Cerebellar nuclear complex (tissue), 1 donor: ENCODE measurements at places on chromosomes 5 and 9.

DNA sequence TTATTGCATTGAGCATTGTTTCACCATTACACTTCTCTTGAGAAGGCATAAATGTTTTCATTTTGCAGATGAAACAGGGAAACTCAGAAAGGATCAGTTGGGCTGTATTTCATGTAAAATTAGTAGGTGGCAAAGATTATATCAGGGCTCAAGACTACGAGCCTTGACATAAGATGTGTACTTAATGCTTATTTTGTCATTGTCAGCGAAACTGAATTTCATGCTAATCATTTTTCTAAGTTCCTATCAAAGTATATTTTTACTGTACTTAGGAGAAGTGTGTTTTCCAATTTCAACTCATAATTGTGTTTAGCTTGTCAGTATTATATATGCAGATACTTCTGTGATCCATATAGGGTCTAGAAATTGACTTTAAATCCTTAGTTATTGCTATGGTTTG is 123.8 kb downstream of the FBXL7 start:
- no peak for DNase-seq

- no peak for DNase-seq
These were observed 138.1 kb downstream of the TMEM167A start for GRCh38 chr5:82938901-82939725.

DNA sequence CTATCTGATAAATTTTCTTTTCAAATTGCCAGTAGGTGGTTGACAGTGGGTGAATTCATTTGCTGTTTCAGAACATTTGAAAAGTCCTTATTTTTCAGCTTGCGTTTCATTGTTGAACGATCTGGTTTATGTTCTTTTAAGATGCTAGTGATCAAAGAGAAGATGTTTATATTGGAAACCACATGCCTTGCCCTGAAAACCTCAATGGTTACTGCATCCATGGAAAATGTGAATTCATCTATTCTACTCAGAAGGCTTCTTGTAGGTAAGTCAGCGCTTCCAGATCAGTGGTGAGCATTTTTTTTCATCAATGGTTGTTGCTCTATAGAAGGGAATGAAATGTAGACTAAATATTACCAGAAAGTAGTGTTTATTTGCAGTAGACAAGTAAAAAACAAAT is 16.6 kb upstream of the CAVIN4 start:
- no peak for DNase-seq

DNA sequence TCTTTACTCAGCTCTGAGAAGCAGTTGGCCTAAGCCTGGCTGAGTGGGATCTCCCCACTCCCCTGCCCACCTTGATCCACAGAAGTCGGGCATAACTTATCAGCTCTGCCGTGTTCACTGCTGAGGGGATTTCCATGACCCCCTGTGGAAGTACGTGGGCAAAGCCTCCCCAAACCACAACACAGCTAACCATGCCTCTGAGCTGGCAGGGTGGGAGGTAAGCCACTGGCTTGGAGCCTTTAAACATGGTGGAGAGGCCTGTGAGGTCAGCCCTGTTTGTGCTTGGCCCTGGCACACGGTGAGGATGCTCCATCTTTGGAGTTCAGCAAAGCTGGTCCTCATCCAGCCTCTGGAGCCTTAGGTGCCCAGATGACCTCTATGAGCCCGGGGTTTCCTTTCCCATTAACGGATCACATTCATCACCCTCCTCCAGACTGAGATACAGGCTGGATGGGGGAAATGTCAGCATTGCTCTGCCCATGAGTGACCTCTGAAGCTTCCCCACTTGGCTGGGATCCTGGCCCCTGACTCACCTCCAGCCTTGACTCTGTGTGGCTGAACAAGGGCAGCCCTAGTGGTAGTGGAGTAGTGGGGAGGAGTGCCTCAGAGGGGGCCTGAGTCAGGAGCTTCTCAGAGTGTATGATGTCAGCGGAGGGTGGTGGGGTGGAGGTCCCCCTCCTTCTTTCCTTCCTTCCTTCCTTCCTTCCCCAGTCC is 6.2 kb downstream of the PDLIM4 start:
- no peak for DNase-seq

DNA sequence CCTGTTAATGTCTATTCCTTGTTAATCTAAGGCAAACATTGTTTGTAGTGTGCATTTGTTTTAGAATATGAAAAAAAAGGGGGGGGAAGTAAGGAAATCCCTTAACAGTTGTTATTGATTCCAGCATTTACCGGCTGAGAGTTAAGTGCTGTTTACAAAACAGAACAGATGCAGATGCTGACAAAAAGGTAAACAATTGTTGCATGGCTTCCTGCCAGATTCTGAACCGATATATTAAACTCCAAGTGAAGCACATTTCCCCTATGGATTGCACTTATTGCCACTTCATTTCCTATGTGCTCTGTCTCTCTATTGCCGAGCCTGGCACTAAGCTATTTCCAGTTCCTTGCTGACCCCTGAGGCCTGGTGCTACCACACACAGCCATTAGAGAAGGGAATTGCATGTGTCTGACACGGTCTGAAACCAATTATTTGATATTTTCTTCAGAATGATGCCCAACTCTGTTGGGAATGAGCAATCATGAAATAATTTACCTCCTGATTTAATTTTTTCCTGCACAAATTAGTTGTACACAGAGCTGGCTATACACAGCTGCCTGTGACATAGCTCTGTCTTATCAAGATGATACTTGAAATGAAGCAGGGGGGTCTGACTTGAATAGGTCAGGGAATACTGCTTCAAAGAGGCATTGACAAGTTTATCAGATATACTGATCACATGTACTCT is 109.8 kb downstream of the KIAA0825 start:
- DNase-seq, result no peak

GRCh38 chr9:91567642-91568274 is 144.1 kb upstream of the NFIL3 start:
- no peak for DNase-seq

GRCh38 chr5:142095651-142096330 is 12.8 kb upstream of the NDFIP1 start:
- no peak for DNase-seq

GRCh38 chr9:133994353-133995011 is 2.4 kb upstream of the VAV2 start:
- DNase-seq, result no peak

DNA sequence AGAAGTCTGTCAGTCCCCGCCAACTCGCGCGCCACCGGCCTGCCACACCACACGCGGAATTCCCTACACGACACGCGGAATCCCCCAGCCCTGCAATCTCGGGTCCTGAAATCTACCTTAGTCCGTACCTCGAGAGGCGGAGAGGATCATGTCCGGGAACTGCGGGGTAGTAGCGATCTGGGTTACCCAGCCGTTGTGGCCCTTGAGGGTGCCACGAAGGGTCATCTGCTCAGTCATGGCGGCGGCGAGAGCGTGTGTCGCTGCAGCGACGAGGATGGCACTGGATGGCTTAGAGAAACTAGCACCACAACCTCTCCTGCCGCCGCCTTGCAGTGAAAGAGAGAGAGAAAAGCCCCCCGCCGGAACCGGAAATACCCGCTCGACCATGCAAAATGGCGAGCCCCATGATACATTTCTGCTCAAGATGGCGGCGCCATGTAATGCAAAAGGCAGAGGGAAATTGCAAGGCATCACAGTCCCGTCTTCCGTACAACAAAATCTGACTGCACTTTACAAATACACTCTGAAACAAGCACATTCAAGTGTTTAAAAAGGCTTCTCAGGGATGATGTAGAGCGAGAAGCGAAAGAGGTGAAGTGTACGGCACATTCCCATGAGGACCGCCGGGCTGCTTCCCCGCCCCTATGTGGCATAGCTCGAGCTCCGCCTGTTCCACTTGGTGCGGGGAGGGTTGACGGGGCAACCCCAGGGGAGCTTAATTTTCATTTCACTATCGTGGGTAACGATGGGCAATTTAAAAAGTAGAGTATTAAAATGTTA is at the start of gene RACK1:
TSS of gene RACK1 (minus strand) at position 343 of the 780 bp plus-strand sequence. CDS start at position 237, 106 bp downstream.
- no peak for DNase-seq

- no peak for DNase-seq
These were observed 3.9 kb downstream of the EBF1 start for GRCh38 chr5:159095866-159096242.

DNA sequence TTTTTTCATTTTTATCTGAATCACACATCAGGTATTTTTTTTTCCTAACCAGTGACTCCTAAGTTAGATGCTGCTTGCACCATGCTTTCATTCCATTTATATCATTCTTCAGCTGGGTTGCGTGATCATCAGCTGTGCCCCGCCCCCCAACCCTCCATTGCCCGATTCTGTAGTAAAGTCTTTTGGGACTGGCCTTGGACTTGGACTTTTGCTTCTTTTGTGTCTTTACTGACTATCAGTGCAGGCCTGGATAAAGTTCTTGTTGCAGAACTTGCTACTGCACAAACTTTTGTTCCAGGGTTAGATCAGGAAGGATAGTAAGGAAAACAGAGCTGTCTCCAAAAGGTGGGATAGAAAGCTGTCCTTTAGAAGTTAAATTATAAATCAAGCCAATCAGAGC is 38.5 kb downstream of the SLC22A5 start:
- no peak for DNase-seq
